ENCODE measurements at places on chromosomes 7 and 10.

- DNase-seq, result no peak
Measured at GRCh38 chr10:34768261-34768971, 46.7 kb downstream of the PARD3 start.

- DNase-seq, result no peak
Measured at GRCh38 chr7:50474382-50475160, 24.4 kb upstream of the FIGNL1 start.

GRCh38 chr7:25143763-25144162, 18.7 kb upstream of the CYCS start:
- no peak for DNase-seq

GRCh38 chr10:96130326-96130995, 364 bp downstream of the ZNF518A start:
- DNase-seq, result no peak

GRCh38 chr7:41890631-41891274, 187.9 kb upstream of the INHBA start:
- DNase-seq, result no peak
